Mesendoderm (in vitro differentiated cells): ENCODE measurements at places on chromosomes 12 and 14.

- no peaks in the 10 kb centered on the region for H3K27me3 ChIP-seq
- no peaks in the 10 kb centered on the region for H3K36me3 ChIP-seq
- no peak overlapping the region for H3K27ac ChIP-seq
- peak; percentile 51 for DNase-seq
- peaks cover 6% of the 10 kb centered on the region for H3K4me1 ChIP-seq
- peak overlapping the region; percentile 96 for H3K4me3 ChIP-seq
Measured at GRCh38 chr12:110741341-110742095, 1.2 kb downstream of the PPP1CC start.

DNA sequence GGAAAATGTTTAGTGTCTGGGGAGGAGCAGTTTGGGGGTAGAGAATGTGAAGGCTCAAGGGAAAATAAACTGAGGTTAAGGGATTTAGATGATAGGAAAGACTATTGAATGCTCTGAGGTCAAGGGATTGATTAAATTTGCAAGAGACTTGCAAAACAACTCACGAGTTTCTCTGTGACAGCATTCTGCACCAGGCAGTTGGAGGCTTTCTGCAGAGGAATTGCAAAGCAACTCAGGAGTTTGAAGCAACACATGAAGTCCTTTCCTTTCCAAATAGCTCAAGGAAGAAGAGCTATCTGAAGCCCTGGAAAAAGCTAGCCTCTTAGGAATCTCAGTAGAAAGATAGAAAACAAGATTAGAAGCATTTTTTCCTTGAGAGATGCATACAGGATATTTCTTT is 23.9 kb downstream of the SLC7A8 start:
- peaks cover 15% of the 10 kb centered on the region for H3K4me1 ChIP-seq
- H3K27ac ChIP-seq = no peak overlapping the region

DNA sequence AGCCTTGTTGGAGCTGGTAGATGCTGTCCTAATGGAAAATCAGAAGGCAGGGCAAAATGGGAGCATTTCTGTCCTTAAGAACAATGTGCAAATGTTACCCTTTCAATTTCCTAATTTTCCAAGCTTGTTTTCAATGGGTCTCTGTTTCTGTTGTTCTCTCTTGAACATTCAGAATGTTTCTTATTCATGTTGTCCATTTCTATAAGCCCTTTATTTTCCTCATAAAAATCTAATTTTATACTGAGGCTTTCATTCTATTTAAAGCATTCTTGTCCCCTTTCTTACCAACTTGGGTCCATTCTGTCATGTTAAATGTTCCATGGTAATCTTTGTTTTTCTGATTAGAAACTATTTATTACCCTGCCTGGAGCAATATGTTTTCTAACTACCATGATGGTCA is 125.0 kb downstream of the PRIMA1 start:
- no peaks in the 10 kb centered on the region for H3K27me3 ChIP-seq
- H3K4me3 ChIP-seq = no peak overlapping the region
- H3K4me1 ChIP-seq = no peaks in the 10 kb centered on the region
- no peak for DNase-seq
- no peaks in the 10 kb centered on the region for H3K36me3 ChIP-seq

GRCh38 chr14:23663127-23663526 is 27.0 kb downstream of the DHRS2 start:
- no peaks in the 10 kb centered on the region for H3K4me1 ChIP-seq
- H3K36me3 ChIP-seq = no peaks in the 10 kb centered on the region
- DNase-seq = no peak
- no peaks in the 10 kb centered on the region for H3K27me3 ChIP-seq
- H3K4me3 ChIP-seq = no peak overlapping the region

- no peaks in the 10 kb centered on the region for H3K4me1 ChIP-seq
- H3K4me3 ChIP-seq = no peak overlapping the region
- no peak overlapping the region for H3K27ac ChIP-seq
Measured at GRCh38 chr12:22626406-22626805, 1.4 kb downstream of the ETNK1 start.

DNA sequence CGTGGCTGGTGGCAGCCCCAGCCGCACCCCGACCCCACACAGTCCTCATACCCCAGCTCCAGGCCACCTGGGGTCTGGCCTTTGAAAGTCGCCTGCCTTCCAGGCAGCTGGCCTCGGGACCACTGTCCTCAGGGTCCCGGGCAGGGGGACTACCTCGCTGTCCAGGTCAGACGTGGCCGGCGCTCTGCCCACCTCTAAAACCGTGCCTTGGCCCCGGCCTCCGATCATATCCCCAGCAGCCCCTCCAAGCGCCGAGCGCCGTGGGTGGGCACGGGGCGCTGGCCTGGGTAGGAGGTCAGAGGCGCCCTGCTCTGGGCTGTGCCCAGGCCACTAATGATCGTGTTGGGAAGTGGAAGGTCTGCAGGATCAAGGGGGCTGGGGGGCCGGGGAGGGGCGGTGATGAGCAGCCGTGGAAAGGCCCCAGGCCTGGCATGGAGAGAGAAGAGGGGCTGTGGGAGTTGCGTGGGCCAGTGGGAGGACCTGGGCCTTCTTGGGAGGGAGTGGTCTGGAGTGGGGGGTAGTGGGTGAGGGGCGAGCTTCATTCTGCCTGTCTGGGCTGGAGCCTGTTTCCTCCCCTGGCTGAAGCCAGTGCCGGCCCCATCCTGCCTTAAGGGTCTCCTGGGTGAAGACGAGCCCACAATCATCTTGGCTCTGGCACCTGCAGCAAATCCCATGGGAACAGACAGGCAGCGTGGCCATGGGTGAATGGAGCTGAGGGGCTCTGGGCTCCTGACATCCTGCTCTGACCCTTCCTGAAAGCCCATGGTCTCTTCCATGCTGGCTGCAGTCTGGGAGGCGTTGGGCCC is 4.9 kb downstream of the TMEM121 start:
- DNase-seq = no peak
- H3K4me1 ChIP-seq = no peaks in the 10 kb centered on the region
- H3K27me3 ChIP-seq = peaks cover 3% of the 10 kb centered on the region
- H3K27ac ChIP-seq = no peak overlapping the region
- no peak overlapping the region for H3K4me3 ChIP-seq

- no peaks in the 10 kb centered on the region for H3K4me1 ChIP-seq
- no peak for DNase-seq
- H3K27me3 ChIP-seq = no peaks in the 10 kb centered on the region
- peak overlapping the region; percentile 53 for H3K27ac ChIP-seq
- no peak overlapping the region for H3K4me3 ChIP-seq
- H3K36me3 ChIP-seq = peaks cover 1% of the 10 kb centered on the region
Measured at GRCh38 chr12:64450057-64450640, 1.8 kb upstream of the TBK1 start.

DNA sequence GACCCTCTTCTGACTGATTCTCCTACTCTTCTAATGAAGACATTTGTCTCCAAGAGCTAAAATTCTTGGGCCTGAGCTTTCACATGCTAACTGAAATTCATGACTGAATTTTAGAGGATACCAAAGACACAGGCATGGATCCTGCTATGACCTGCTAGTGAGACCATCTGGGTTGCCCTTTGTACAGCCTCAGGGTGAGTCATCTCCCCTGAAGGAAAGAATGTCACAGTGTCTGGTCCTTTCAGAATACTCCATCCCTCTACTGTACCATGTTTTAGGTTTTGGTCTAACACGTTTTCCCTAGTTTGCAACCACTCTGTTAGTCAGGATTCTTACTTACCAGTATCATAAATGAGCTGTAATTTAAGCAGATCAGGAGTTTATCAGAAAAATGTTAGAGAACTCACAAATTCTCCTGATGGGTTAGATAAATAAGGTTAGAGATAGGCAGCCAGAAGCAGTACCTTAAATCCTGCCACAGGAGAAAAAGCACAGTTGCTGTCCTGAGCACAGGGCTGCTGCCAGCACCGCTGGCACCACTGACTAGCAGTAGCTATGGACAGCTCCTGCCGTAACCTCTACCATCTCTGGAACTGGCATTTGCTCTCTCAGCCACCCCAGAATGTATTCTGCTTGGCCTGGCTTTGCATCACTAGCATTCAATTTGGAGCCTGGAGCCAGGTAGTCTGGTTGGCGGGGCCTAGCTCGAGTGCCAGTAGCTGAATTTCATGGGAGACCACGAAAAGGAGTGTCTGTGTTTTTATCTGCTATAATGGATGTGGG is 127.6 kb downstream of the ANO6 start:
- H3K4me1 ChIP-seq = no peaks in the 10 kb centered on the region
- no peak overlapping the region for H3K27ac ChIP-seq
- H3K36me3 ChIP-seq = no peaks in the 10 kb centered on the region
- DNase-seq = peak; percentile 55
- no peaks in the 10 kb centered on the region for H3K27me3 ChIP-seq

DNA sequence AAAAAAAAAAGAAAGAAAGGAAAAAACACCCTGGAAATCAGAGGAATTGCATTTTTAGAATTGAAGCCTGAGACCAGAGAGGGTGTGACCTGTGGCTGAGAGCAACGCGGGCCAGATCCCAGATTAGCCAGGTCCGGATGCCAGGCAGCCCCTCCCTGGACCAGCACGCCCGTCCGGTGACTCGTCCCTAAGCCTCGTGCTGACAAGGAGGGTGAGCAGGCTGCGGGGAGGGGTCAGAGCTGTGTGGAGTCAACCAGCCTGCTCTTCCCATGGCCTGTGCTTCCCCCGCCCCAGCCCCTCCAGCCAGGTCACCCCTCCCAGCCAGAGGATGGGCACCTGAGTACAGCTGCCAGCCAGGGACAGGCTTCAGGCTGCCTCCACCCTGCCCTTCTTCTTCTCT is 4.2 kb upstream of the KLC1 start:
- H3K27ac ChIP-seq = no peak overlapping the region
- peak; percentile 74 for DNase-seq
- H3K36me3 ChIP-seq = no peaks in the 10 kb centered on the region
- H3K4me3 ChIP-seq = no peak overlapping the region

DNA sequence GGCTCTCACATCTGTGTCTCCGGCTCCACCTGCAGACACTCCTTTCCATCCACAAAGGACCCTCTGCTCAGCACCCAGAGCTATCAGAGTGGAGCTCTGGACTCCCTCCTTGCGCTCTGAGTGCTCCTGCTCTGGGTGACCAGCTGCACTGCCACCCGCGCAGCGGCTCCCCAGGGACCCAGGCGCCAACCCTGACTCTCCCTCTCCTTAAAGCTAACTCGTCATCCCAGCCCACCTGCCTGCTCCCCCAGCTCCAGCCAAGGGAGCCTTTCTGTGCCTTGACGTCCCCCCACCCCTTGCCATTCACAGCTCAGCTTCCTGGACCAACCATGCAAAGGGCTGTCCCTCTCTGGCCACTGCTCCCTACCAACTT is 99.0 kb downstream of the SETD3 start:
- DNase-seq = no peak
- H3K27me3 ChIP-seq = no peaks in the 10 kb centered on the region
- H3K4me1 ChIP-seq = no peaks in the 10 kb centered on the region
- no peak overlapping the region for H3K4me3 ChIP-seq

- no peak overlapping the region for H3K4me3 ChIP-seq
- H3K4me1 ChIP-seq = no peaks in the 10 kb centered on the region
- no peaks in the 10 kb centered on the region for H3K36me3 ChIP-seq
- DNase-seq = no peak
- no peak overlapping the region for H3K27ac ChIP-seq
- H3K27me3 ChIP-seq = no peaks in the 10 kb centered on the region
Measured at GRCh38 chr12:1877169-1877878, 41.1 kb downstream of the CACNA2D4 start.

- H3K4me1 ChIP-seq = peaks cover 16% of the 10 kb centered on the region
- no peak overlapping the region for H3K27ac ChIP-seq
Measured at GRCh38 chr14:96693987-96694386, 103.2 kb upstream of the VRK1 start.

DNA sequence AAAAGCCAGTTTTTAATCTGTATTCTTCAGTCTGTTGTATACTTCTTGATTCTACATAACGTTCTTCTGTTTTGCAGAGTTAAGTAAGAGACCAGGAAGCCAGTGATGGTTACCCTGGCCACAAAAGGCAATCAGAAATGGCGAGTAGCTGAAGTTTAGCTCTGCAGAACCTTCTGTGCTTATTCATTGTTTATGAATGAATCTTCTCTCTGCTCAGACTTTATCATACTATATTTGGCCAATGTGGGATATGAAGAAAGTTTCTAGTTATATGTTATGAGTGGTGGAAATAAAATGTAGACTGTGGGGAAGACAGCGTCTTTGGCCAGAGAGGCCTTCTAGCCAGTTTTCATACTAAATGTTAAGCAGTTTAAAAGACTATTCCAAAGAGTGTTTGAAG is 249.9 kb upstream of the RGS6 start:
- H3K27me3 ChIP-seq = no peaks in the 10 kb centered on the region
- peaks cover 3% of the 10 kb centered on the region for H3K4me1 ChIP-seq
- no peak overlapping the region for H3K27ac ChIP-seq
- H3K36me3 ChIP-seq = no peaks in the 10 kb centered on the region
- no peak overlapping the region for H3K4me3 ChIP-seq
- no peak for DNase-seq

DNA sequence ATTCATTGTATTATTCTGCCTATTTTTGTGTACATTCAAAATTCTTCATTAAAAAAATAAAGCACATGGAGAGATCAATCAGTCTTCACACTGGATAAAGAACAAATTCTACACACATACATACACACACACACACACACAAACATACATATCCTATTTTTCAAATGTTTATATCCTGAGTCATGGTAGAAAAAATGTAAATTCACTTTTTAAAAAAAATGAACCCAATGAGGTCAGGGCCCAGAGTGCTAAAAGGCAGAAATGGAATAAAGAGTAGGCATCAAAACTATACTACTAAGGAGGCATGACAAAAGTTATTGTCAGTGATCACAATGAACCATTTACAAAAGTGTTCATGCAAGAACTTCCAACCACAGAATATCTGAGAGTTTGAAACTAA is 17.3 kb downstream of the GALC start:
- H3K36me3 ChIP-seq = no peaks in the 10 kb centered on the region
- DNase-seq = no peak
- no peak overlapping the region for H3K27ac ChIP-seq
- no peaks in the 10 kb centered on the region for H3K4me1 ChIP-seq

DNA sequence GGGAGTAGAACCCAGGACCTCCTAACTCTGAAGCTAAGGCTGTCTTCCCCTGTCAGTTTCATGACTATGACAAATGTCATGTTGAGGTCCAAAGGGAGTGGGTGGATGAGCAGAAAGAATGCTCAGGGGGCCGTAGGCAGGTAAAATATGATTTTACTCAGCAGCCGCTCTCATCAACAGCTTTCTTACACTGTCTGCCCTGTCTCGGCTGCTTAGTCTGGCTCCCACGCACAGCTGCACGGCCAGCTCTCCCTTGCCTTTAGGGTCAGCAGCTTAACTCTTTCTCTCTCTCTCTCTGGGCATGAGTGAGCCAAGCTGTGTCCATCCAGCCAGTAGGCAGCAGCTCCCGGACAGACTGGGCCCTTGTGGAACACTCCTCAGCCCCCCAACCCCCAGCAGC is 95.2 kb downstream of the GCH1 start:
- no peaks in the 10 kb centered on the region for H3K4me1 ChIP-seq
- no peaks in the 10 kb centered on the region for H3K36me3 ChIP-seq
- H3K4me3 ChIP-seq = no peak overlapping the region

DNA sequence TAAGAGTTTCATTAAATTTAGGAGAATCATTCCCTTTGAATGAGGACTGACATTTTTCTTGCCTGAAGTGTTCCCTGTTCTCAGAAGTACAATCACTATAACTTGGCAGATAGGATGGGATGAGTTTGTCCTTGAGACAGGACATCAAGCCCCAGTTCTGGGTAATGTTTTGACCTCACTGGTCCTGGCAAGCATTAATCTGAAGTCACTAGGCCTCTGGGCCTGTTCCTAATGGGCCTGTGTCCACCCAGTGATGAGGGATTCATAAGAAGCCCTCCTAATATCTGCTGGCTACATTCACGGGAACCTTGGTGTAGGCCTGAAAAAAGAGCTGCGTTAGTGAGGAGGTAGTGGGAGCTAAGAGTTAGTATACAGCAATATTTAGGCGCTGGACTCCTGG is 37.2 kb downstream of the NINJ2 start:
- H3K27me3 ChIP-seq = no peaks in the 10 kb centered on the region
- no peak overlapping the region for H3K4me3 ChIP-seq
- H3K4me1 ChIP-seq = peaks cover 10% of the 10 kb centered on the region
- no peaks in the 10 kb centered on the region for H3K36me3 ChIP-seq
